ENCODE measurements at places on chromosomes 6 and 20.

- no peak for DNase-seq
Observed at GRCh38 chr6:158663625-158664165, 13.8 kb downstream of the SYTL3 start.

- DNase-seq = no peak
Observed at GRCh38 chr6:113558431-113558830, 298.7 kb upstream of the MARCKS start.

- DNase-seq = no peak
Observed at GRCh38 chr6:118750143-118750542, 98.8 kb upstream of the CEP85L start.

DNA sequence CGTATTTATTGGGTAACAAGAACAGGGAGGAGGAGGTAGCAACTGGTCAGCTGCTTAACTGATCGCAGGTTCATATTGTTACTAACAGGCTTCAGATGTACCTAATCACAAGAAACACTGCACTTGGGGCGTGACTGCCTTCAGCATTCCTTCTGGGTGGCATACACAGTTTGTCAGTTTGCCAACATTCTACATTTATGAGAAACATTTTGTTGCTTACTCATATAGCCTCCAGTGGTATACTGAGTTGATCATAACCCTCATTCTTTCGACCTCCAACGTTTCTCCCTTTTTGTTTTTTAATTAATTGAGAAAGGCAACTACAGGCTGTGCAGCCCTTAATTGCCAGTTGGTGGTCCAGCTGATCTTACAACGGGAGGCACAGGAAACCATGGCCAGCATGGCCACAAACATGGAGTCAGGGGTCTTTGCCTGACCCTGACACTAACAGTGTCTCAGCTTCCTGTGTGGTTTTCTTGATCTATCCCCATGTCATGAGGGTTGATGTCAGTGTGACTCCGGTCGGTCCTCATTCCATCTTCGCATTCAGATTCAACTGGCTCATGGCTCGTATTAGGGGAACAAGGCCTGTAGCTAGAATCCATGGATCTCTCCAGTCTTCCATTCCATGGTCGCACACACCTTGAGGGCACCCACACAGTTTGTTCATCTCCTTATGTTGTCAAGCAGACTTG is 9.4 kb downstream of the EPB41L2 start:
- no peak for DNase-seq

DNA sequence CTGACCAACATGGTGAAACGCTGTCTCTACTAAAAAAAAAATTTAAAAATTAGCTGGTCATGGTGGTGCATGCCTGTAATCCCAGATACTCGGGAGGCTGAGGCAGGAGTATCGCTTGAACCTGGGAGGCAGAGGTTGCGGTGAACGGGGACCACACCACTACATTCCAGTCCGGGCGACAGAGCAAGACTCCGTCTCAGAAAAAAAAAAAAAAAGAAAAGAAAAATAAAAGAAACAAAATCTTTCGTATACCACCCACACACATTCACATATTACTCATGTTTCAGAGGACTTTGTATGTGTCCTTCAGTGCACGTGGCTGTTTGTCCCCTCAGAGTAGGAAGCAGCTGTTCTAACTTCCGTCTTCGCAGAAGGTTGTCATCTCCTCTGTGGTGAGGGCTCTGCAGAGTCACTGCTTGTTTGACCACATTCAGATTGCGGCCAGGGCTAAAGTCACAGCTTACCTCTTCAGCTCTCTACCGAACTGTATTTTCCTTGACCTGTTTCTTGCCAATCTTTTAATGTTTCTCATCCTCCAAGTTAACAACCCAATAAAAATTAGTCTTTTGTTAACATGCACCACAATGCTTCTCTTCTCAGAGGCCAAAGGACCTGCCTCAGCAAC is 36.6 kb upstream of the HIVEP1 start:
- no peak for DNase-seq

All from NCI-H460 (cell line).